Kidney epithelial cell (primary cell): ENCODE measurements at places on chromosomes 7 and 10. TPM values are rescaled to one million over a fixed set of nuclear protein-coding genes. Genes with fewer than 3 reads are reported as not detected.

The CARD11 gene
- 31.0 and 31.4 TPM in 2 replicates for total RNA-seq

The FEZF1 gene
- total RNA-seq = not detected in 2 replicates

The OPALIN gene
- total RNA-seq = not detected in 2 replicates

The ZYX gene
- 162 and 218 TPM in 2 replicates for total RNA-seq

The SH2D4B gene
- not detected in 2 replicates for total RNA-seq

The CCDC136 gene
- total RNA-seq = 7.1 and 7.2 TPM in 2 replicates

The ZNF438 gene
- 3.3 and 5.4 TPM in 2 replicates for total RNA-seq

The TMEM139 gene
- 11.9 and 20.5 TPM in 2 replicates for total RNA-seq

The NKX2-3 gene
- total RNA-seq = not detected in 2 replicates

The RTKN2 gene
- 6.7 and 8.8 TPM in 2 replicates for total RNA-seq

The TSPAN12 gene
- total RNA-seq = 10.9 and 12.5 TPM in 2 replicates
